ENCODE measurements at places on chromosomes 2 and 18.

DNA sequence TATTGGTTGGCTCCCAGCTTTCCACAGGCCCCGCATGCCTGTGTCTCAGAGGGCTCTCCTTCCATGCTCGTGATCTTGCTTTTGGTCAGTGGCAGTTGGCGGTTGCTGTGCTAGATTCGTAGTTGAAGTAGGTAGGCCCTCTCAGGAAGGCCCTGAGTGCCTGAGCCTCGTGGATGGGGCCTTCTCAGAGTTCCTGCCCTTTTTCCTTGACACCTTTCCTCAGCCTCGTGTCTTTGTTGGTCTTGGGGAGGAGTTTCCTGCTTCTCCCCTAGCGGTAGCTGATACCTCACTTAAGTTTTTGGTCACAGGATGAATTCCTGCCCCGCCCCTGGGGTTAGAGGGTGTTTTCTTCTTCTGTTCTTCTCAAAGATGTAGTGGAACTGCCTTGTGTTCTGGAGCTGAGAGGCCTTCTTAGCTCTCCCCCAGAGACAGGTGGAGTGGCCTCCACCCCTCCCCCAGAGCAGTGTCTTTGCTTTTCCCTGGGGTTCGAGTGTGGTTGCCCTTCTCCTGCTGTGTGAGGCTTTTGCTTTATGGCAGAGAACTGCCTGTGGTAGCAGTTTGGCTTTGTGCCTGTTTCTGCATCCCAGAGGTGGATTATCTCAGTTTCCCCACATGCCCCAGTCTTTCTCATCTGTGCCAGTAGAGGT lies 94.8 kb downstream of the ZNF407 start:
- DNase-seq, result no peak

- DNase-seq, result no peak
Measured at GRCh38 chr2:128307595-128307994, 11.1 kb downstream of the HS6ST1 start.

- DNase-seq, result no peak
Measured at GRCh38 chr2:23809150-23809549, 117.8 kb downstream of the ATAD2B start.

- DNase-seq, result no peak
Measured at GRCh38 chr2:74481961-74482800, 617 bp downstream of the CCDC142 start.

DNA sequence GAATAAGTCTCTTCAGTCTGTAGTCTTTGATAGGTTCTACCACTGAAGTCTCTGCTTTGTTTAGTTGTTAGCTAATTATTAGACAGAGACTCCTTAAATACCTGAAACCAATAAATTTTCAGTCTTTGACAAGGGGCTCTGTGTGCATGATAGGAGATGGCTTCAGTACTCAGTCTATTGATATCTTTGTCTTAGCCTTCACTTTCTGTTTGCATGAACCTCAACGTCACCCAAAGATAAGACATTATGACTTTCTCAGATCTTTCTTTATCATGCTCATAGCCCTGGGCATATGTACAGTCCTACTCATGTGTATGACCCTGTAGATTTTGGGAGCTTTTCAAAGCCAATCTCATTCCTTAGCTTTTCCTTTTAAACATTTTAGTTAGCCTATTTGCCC lies 183.5 kb upstream of the GCFC2 start:
- no peak for DNase-seq

DNA sequence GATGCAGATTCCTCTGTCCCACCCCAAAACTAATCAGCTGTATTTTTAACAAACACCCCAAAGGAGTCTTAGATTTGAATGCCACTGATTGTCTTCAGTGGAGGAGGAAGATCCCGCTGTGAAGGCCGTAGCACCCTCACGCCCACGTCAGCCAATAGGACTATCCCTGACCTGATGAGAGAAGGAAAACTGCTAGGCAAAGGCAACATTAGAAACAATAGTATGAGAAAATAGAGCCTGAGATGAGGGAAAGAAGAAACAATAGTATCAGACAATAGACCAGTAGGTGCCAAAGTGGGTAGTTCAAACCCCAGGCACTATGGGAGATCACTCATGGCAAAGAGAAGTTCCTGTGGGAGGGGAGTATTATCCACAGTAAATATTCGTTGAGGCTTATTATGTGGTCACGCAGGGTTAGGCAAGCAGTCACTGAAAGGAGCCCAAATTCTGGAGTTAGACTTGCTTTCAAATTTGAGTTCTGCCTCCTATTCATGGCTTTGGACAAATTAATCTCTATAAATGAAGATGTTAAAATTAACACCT lies 2.8 kb downstream of the PCBP1 start:
- no peak for DNase-seq

GRCh38 chr2:168490946-168491605 lies 35.0 kb downstream of the CERS6 start:
- DNase-seq, result no peak

DNA sequence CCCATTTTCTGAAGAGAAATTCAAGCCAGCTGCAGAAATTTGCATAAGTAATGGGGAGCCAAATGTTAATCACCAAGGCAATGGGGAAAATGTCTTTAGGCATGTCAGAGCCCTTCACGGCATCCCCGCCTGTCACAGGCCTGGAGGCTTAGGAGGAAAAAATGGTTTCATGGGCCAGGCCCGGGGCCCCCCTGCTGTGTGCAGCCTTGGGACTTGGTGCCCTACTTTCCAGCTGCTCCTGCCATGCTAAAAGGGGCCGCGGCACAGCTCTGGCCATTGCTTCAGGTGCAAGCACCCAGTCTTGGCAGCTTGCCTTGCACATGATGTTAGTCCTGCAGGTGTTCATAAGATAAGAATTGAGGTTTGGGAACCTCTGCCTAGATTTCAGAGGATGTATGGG lies 1235.7 kb downstream of the DPP10 start:
- DNase-seq, result no peak

DNA sequence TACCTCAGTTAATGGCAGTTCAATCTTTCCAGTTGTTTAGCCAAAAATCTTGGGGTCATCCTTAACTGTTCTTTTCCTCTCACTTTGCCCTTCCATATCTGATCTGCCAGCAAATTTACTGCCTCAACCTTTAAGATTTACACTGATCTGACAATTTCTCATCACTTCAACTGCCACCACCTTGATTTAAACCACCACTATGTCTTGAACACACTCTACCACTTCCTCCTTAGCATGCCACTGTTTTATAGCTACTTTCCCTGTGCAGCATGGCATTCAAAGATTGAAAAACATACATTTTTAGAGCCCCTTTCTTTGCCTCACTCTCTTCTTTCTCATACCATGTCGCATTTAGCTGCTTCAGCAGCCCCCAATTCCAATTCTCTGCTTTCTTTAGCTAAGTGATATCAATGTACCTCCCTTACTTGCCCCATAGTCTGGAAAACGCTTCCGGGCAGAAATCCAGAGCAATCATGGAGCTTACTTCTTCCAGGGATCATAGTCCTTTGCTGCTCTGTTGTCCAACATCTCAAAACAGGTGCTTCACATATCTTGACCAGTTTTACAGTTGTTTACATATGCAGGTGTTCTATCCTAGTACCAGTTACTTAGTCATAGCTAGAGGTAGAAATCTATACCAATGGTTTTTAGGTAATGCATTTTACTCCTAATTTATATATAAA lies 10.9 kb downstream of the PGAP1 start:
- DNase-seq, result no peak

DNA sequence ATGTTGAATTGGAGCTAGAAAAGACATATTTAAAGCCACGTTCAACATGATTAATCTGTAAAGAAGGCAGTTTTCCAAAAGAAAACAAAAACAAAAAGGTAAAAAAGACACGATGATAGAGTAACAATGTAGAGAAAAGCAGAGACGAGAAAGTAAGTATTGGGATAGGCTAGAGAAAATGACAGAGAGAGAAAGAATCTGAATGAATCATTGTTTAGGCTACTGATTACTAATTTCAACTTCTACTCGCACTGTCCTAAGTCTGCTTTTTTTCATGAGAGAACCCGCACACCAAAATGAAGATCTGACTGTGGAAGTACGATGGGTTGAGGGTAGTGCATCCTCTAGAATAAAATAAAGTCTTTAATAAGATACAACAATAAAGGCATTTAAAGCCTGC lies 1599.2 kb upstream of the TMEFF2 start:
- DNase-seq, result no peak

- DNase-seq, result no peak
Measured at GRCh38 chr2:16318051-16318450, 347.6 kb downstream of the CYRIA start.

GRCh38 chr18:55484773-55485172 lies 103.2 kb downstream of the TCF4 start:
- DNase-seq, result no peak

GRCh38 chr18:37426586-37426985 lies 139.0 kb downstream of the CELF4 start:
- DNase-seq, result no peak

All from stimulated activated CD4-positive, alpha-beta T cell treated with anti-CD3 and anti-CD28 coated beads, Interleukin-1b, Interleukin-23, amount 100 ng/mL, for 1 hour (primary cell).